NCI-H1105 treated with DMSO at 0.1 percent for 48 hours (cell line): ENCODE measurements at places on chromosomes 5 and 9.

GRCh38 chr5:124865603-124866354 lies 119.3 kb upstream of the ZNF608 start:
- no peak for DNase-seq

- DNase-seq: peak; percentile 62
Measured at GRCh38 chr9:87497604-87498045, at the start of gene DAPK1. DAPK1 (plus strand) TSS chr9:87497867; CDS start chr9:87499078, 1,211 bp downstream.

GRCh38 chr5:31427013-31427723 lies 104.7 kb downstream of the DROSHA start:
- DNase-seq: no peak

- DNase-seq: no peak
Measured at GRCh38 chr9:35517131-35517530, 27.2 kb downstream of the RUSC2 start.

DNA sequence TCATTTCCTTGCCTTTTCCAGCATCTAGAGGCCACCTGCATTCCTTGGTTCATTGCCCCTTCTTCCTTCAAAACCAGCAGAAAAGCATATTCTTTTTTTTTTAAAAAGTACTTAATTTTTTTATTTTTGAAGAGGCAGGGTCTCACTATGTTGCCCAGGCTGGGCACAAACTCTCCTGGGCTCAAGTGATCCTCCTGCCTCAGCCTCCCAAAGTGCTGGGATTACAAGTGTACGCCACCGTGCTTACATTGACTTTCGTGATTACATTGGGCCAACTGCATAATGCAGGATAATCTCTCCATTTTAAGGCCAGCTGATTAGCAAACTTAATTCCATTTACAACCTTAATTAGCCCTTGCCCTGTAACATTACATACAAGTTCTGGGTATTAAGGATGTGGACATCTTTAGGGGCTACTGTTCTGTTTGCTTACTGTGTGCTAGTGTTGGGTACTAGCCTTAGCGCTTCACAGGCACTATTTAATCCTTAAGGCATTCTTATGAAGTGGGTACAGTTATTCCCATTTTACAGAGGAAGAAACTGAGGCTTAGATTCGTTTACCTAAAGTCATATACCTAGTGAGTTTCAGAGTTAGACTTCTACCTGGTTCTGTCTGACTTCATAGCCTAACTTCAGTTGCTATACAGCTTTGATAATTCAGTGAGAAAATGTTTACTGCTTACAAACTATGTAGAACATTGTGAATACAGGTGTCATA lies 33.7 kb downstream of the SLC25A51 start:
- DNase-seq: no peak

- DNase-seq: no peak
Measured at GRCh38 chr9:129834489-129835127, 467 bp downstream of the C9orf78 start.

DNA sequence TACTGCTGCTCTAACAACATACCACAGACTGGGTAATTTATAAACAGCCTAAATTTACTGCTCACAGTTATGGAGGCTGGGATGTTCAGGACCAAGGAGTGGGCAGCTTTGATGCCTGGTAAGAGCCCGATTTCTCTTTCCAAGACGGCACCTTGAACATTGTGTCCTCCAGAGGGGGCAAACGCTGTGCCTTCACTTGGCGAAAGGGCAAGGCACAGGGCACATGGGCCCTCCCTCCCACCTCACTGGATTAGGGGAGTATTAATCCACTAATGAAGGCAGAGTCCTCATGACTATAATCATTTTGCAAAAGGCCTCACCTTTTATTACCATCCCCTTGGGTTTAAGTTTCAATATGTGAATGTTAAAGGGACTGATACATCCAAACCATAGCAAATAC lies 397.7 kb downstream of the TMEM38B start:
- no peak for DNase-seq

DNA sequence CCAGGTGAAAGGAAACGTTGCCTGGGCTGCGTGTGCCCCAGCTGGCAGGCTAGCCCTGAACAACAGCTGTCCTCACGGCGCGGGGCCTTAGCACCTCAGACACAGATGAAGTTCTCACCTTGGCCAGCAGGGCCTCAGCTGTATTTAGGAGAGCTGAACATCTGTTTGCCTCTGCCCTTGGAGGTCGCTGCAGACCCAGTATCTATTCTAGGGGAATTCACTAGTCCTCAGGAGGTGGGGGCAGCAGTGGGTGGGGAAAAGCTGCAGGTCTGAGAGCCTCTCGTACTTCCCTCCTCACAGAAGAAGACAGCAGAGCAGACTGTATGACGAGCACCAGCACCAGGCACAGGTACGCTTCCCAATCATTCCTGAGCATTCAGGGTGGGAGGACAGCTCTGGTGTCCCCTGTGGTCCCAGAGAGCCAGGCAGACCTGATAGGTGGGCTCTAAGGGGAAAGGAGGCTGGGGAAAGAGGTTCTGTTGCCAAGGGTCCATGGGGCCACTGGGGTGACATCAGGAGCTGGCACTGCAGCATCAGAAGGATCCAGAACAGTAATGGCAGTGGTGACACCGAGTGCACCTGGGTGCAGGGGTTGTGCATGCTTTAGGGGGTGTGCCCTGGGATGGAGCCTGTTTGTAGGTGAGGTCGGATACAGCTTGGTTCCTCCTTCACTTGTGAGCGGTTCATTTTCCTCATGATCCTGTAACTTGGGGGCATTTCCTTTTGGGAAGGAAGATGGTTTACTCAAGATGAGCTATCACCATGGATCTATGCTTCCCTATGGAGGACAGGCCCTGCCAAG lies 13.8 kb downstream of the CD74 start:
- DNase-seq: no peak

DNA sequence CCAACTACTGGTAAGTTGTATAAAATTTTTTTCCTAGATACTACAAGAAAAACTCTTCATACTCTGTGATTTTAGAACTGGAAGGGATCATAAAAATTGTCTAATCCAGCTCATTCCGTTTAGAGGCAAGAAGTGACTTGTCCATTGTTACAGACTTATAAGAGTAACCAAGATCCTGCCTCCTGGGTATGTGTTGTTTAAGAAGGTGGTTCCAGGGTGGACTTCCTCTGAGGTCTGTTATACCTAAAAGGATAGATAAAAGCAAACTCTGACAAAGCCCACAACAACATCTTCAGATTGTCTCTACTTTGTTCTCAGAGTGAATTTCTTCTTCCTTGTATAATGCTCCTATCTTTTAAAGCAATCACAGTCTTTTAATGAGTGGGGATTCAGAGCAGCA lies 24.2 kb downstream of the TGFBR1 start:
- DNase-seq: no peak

DNA sequence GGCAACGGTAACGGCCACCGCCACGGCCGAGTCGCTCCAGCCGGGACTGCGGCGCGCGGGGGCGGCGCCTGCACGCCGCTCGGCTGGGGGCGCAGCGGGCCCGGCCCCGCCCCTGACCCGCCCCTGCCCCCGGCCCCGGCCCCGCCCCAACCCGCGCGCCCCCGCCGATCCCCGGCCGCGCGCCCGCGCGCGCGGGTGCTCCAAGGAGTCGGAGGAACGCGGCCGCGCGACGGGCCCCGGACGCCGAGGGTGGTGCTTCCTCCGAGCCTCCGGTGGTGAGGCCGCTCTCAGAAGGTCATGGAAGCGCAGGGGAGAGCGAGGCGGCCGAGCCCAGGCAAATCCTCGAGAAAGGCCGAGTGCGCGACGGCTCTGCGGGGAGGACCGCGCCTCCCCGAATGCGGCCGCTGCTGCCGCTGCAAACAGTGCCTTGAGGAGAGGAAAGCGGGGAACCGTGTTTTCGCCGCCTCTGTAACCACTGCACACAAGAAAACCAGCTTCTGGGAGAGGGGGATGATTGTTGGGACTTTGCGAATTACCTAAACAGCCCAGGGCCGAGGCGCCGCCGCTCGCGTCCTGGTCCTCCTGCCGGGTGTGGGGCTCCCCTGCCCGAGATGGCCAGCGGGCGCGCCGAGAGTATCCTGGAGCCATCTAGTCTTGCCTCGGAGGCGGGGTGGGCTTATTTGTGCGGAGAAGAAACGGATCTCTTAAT lies at the start of gene LIFR:
Gene LIFR (minus strand): TSS at position 48 of the 709 bp plus-strand sequence. CDS start 25,999 bp downstream, outside the sequence.
- DNase-seq: peak; percentile 91

DNA sequence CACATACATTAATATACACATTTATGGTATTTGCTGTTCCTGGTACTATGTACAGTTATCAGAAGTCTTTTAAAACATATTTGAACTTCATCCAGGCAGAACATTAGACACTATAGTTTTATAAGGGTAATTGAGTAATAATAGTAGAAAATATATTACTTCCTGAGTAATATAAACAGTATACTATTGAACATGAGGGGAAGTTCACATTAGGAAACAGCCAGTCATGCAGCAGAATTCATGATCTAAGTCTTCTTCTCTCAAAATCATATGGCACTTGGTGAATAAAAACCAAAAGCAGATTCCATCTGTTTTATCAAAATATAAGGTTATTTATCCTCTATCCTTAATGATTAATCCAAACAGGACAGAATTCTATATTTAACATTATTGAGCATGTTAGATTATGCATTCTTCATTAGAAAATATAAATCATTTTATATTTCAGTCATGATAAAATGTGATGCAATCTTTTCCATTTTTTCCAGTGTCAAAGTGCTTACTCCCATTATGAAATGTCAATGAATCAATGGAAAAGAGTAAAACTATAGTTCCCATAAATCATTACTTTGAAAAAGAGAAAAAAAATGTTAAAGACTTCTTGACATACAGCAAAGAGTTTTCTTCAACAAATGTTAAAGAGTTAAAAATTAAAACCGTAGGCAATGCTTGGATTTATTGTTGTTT lies 584.3 kb upstream of the TUSC1 start:
- no peak for DNase-seq

GRCh38 chr9:133351908-133352634 lies 4.1 kb downstream of the RPL7A start:
- DNase-seq: no peak

DNA sequence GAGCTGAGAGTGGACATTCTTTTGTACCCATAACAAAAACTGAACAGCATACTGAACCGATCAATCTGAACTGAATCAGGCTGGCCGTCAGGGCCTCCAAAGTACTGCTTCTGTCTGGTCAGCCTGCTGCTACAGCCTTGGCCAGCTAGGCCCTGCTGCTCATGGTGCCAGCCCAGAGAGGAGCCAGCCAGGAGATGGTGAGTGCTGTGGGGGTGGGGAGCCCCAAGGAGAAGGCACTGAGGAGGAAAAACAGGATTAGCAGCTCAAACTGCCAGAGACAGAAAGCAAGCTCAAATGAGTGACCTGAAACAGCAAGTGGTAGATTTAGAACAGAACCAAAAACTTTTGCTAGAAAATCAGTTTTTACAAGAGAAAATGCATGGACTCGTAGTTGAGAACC lies 23.9 kb downstream of the SRP19 start:
- no peak for DNase-seq

DNA sequence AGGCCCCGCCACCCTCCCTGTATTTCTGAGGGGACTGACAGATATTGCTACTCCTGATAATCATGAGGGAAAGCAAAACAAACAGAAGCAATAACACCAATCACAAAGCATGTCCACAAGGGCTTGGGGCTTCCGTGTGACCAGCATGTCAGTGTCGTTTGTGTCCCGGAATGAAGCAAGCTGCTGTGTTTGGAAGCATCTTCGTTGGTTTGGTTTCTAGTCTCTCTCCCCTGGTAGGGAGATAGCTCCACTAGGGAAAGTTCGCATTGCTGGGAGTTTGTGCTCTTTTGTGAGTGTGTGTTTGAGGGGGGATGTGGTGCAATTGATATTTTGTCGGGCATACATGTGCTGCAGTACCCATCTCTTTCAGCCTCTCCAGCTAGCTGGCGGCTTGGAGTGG lies 1.4 kb downstream of the GRIA1 start:
- DNase-seq: no peak

DNA sequence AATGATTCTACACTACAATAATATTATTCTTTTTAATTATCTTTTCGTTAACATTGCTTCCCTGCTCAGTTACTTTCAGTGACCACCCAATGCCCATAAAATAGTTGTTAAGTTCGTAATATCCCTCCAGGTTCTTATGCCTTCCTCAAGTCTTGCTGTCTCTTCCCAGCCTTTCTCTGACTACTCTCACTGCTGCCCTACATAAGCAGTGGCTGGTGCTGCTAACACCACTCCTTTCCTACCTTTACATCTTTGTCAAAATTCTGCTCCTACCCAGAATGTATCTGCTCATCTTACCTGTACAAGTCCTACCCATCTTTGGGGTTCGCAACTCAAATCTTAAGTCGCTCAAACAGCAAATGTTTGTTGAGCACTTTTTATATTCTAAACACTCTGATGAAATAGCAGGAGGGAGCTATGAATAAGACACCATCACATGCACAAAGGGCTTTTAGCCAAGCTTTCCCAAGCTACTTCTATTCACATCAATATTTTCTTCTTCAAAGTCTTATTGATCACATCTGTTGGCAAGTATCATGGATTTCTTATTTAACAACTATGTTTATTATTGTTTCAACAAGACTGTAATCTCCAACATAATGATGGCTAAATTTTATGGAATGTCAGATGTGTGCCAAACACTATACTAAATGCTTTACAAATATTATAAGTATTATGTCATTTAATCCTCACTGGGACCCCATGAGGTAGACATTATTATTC lies 29.5 kb downstream of the SLC25A46 start:
- no peak for DNase-seq

GRCh38 chr9:136170006-136170901 lies 34.7 kb downstream of the LHX3 start:
- DNase-seq: no peak

DNA sequence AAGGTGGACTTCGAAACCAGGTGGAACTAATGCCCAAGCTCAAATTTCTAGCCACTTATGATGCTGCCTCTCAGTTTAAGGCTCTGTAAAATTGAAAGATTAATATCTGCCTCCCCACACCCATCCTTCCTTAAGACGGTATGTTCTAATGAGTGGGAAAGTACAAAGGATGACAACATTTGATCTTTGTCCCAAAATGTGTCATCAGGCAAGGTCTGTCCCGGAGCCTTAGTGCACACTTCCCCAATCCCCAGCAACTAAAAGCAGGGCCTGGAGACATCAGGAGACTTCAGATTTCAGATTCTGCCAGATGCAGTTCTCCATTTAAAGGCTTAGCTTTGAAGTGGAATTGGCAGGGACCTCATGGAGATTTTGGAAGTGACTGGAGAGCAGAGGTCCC lies 316.5 kb downstream of the ASTN2 start:
- DNase-seq: no peak

DNA sequence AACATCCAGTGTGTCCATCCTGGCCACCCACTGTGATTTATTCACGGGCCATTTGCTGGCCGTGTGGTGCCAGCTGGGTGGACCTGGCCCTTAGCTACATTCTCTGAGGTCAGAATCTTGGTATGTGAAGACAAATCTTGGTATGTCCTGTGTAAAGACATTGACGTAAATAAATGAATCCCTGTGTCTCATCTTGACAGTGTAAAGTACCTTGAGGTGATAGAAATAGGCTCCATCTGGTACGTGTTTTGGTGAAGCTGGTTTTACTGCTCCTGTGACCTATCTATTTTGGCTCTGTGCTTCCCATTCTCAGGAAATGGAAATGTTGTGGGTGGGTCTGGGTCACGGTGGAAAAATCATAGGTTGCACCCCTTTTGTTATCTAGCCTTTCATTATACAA lies 245.4 kb upstream of the ANKH start:
- DNase-seq: no peak
